Activated naive CD4-positive, alpha-beta T cell treated with anti-CD3 and anti-CD28 coated beads, Interleukin-2, amount 10 ng/mL, durations not matched to agents 5 hours and 36 hours (primary cell): ENCODE measurements at places on chromosomes 5 and 9. TPM values are rescaled to one million over a fixed set of nuclear protein-coding genes. Genes with fewer than 3 reads are reported as not detected.

Gene PCAT7
- total RNA-seq: not detected

Gene ANKDD1B
- 0.23 TPM for total RNA-seq

Gene UBE2QL1
- 0.13 TPM for total RNA-seq

Gene PCDHA13
- not detected for total RNA-seq

Gene IFNE
- not detected for total RNA-seq

Gene CDH9
- total RNA-seq: not detected

Gene PHF19
- total RNA-seq: 310 TPM

Gene LCN1
- not detected for total RNA-seq

Gene TICAM2
- total RNA-seq: 0.77 TPM

Gene TAF11L10
- not detected for total RNA-seq

Gene LHX6
- total RNA-seq: not detected

Gene ANXA1
- 59.9 TPM for total RNA-seq

Gene DAB2
- not detected for total RNA-seq

Gene PCDHB11
- total RNA-seq: not detected

Gene IGFBPL1
- total RNA-seq: not detected

Gene CCDC192
- total RNA-seq: not detected

Gene ZBTB43
- total RNA-seq: 18.7 TPM

Gene DMRT3
- not detected for total RNA-seq

Gene INSL4
- total RNA-seq: not detected

Gene OXCT1
- 49.3 TPM for total RNA-seq

Gene IL4
- 0.55 TPM for total RNA-seq

Gene QRFP
- not detected for total RNA-seq

Gene PCDHGA3
- not detected for total RNA-seq

Gene MRPL36
- total RNA-seq: 38.2 TPM

Gene SV2C
- 0.02 TPM for total RNA-seq

Gene KIF20A
- total RNA-seq: 43.4 TPM

Gene CEP120
- 33.9 TPM for total RNA-seq

Gene NCS1
- 0.28 TPM for total RNA-seq
